Activated naive CD4-positive, alpha-beta T cell treated with Interleukin-2 at 50 U/mL for 16 hours (primary cell): ENCODE measurements at places on chromosomes 11 and 22.

- DNase-seq = no peak
Measured at GRCh38 chr11:116333001-116333535, 439.7 kb downstream of the BUD13 start.

GRCh38 chr22:17513612-17514011, 49.7 kb upstream of the SLC25A18 start:
- no peak for DNase-seq

DNA sequence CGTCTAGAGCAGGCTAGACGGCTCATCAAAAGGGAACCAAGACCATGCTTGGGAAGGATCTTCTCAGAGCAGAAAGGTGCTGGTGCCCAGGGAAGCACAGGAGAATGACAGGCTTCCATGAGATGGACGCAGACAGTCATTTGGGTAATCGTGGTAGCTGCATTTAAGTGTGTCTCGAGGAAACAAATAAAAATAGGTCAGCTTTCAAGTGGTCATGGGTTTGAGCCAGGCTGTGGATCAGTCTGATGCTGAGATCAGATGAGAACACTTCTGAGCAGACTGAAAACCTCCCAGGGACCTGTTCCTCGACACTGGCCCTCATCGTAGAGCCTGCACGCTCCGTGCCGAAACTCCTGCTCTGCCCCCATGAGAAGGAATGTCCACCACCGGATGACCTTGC, 4.7 kb downstream of the CARS1 start:
- DNase-seq = no peak

DNA sequence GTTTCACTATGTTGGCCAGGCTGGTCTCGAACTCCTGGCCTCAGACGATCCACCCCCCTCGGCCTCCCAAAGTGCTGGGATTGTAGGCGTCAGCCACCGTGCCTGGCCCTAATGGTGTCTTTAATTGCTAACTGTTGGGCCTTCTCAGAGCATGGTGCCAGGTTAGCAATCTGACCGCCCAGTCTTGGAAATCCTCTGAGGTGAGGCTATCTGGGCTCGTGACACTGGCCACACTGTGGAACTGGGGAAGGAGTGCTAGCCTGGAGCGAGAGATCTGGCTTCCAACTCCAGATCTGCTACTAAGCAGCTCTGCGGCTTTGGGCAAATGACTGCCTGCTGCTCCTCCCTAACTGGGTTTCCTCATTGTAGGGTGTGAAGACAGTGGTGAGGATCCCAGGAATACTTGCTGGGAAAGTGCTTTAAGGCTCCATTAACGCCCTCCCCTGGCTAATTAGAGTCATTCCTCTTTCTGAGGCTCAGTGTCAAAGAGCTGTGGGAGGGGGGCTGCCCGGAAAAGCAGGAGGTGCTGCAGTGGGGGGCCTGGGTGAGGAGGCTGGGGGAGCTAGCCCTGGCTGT, 35.4 kb downstream of the CHRDL2 start:
- no peak for DNase-seq

DNA sequence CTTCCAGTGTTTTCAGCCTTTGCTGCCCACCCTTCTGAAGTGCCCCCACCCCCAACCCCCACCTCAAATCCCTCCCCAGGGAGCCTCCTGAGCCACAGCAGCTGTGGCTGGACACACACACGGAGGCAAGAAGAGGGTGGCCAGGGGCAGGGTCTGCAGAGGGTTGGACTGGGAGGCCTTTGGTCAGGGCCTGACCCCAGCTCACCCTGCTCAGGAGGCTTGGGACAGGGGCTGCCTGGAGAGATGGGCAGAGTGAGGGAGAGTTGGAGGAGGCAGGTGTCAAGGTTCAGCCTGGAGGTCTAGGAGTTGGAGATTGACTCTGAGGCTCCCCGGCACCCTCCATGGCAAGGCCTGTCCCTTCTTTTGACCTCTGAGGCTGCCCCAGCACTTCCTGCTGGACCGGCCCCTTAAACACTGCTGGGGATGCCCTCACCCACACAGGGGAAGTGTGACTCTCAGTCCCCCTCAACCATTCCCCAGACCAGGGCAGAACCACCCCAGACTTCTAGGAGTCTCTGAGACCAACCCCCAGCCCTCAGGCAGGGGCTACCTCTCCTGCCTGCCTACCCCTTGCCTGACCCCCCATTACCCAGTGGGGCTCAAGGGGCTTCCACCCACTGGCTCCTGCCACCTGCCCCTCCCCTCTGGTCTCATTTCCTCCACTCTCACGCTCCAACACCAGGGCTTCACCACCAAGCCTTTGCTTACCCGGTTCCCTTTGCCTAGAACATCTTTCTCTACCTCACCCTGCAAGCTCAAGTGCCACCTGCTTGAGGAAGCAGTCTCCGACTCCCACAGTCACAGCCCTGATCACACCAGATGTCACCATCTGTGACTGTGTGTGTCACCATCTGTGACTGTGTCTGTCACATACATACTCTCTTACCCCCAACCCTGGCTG, 8.6 kb downstream of the ARAP1 start:
- DNase-seq = no peak

- DNase-seq = no peak
Measured at GRCh38 chr11:62359475-62359874, 22.2 kb downstream of the ASRGL1 start.

- DNase-seq = no peak
Measured at GRCh38 chr11:35947437-35947836, 3.6 kb downstream of the LDLRAD3 start.

- no peak for DNase-seq
Measured at GRCh38 chr11:64619811-64620380, 28.9 kb downstream of the SLC22A12 start.

GRCh38 chr22:21845558-21846453, 21.6 kb downstream of the MAPK1 start:
- DNase-seq = no peak

GRCh38 chr11:65003282-65003681, 6.5 kb upstream of the BATF2 start:
- DNase-seq = no peak

DNA sequence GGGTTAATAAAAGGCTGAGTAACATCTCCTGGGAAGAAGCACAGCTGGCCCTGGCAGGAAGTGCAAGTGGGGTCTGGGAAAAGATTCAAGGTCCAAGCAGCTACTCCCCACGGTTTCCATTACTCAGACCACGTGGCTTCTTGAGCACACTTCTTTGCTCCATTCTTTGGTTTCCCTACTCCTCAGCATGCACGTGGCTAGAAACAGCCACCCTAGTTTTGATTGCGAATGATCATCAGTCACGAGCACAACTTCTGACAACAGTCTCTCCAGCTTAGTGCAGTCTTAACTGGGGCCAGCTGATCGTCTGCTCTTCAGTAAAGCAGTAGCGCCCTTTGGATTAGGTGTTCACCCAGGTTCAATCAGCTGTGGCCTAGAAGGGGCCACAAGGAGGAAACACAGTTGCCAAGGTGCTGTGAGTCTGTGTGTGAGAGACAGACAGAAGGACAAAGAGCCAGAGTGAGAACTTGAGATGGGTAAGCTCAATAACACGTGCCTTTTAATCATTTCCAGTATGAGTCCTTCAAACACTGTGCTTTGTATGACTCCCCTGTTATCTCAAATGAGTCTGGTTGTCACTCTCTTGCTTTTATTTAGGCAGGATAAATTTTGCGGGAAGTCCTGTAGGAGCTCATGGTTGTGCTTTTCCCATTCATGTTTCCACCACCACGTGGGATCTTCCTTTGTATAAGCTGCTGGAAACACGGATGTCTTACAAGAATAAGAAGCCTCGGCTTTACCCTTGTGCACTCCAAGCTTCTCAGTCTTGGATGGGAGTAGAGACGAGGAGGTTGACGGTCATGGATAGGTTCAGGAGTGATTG, 901 bp upstream of the PARVA start:
- no peak for DNase-seq

DNA sequence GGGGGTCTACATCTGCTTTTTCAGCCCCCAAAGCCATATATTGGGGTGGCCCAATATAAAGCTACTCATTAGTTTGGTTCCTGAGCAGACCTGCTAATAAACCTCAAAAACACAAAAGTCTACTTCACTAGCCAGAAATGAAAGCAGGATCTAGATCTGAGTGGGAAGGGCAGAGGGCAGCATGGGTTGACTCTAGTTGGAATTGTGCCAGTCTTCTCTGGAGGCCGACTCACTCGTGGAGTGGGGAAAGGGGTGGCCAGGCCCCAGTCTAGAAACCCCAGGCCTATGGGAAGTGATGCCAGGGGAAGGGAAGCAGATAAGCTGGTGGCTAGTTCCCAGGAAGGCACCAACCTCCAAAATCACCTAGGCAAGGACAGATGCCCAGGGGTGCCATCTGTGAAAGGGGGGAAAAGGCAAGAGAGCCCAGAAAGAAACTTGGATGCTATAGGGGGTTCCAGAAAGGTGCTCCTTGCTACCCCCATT, 5.3 kb downstream of the PATZ1 start:
- no peak for DNase-seq

- no peak for DNase-seq
Measured at GRCh38 chr11:8075119-8075726, 5.8 kb upstream of the TUB start.

DNA sequence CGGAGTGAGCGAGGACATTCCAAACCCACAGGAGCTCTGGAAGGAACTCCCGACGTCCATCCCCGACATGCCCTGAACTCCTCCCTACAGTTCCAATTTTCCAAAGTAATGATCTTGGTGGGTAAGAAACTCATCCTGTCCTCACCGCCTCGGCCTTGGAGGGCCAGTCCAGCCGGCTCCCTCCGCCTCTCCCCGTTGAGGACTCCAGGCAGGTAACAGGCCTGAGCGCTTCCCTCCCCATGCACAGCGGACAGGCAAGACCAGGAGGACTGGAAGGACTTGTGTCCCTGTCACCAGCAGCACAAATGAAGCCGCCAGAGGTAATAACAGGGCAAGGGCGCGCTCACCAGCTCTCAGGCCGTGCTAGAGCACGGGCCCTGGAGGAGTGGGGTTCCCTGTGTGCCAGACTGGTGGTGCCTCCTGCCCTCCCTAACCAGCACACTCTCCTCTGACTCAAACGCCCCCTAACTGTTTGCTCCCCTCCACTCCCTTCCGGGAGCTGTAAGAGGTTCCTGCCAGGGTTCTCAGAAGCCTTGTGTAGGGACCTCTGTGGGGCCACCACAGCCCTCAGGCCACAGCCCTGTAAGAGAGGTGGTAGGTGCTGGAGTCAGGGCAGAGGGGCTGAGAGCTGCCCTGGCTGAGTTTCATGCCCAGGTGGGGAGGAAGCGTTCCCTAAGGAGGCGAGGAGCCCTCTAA, 17.1 kb downstream of the OVOL1 start:
- no peak for DNase-seq

DNA sequence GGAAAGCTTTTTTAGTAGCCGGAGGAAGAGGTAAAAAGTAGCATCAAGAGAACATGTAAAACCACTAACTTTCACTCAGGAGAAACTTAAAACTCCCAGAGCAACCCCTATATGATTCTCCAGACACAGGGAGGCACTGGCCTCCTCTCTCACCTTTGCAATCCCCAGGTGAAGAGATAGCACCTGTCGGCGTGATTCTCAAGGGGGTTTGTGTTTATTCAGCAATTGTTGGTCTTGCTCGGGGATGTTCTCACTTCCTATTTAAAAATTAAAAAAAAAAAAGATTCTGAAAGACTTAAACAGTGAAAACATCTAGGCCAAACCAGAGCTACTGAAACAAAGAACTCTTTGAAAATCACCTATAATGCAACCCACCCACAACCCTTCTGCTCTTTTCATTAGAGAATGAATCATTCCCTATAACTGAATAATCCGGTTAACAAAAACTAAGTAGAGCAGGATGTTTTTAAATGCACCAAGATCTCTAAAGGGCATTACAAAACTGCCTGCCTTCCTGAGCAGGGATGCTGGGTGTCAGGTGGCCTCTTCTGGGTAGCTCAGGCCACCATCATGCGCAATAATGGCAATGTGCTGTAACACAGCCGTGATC, 24.9 kb downstream of the DHCR7 start:
- DNase-seq = no peak

DNA sequence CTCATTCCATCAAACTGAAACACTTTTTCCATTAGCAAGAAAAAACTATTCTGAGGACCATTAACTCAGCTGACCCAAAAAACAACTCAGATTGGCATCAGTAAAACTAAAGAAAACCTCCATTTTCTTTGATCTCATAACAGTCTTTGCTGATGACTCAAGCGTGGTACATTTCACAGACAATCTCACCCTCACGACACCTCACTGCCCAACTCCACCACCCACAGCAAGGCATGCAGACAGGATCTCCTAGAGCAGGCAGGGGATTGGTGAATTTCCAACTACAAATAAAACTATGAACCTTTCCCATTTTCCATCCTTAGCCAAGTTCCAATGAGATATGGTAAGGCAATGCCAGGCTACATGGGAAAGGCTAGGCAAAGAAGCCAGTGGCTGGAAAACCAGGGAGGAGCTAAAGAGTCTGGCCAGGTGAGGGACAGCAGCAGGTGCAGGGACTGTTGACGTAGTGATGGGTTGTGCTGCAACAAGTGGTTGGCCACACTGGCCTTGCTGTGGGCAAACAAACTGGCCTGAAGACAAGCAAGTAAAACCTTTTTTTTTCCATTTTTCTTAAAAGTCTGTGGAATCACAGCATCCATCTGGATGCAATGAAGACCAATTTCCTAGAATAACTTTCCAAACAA, 97.2 kb downstream of the SERGEF start:
- DNase-seq = no peak

- DNase-seq = peak; percentile 100
Measured at GRCh38 chr11:62831520-62832335, at the start of gene STX5. Gene STX5 (minus strand): TSS chr11:62832051. CDS start chr11:62831243, 808 bp downstream.

DNA sequence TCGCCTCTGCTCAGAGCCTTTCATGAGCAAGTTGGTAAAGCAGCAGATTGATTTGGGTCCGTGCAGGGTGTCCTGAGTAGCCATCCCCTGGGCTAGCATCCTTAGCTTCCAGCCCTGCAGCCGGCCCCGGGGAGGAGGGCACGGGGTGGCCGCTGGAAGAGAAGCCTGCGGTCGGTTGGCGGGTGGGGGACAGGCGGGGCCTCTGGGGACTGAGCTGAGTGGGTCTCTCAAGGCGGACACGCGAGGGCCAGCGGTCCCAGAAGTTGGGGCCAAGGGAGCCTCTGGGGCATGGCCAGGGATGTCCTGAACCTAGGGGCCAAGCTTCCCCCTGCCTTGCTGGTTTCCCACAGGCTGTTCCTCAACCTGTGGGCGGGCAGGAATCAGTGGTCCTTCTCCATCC, 143.0 kb downstream of the TBC1D22A start:
- no peak for DNase-seq

DNA sequence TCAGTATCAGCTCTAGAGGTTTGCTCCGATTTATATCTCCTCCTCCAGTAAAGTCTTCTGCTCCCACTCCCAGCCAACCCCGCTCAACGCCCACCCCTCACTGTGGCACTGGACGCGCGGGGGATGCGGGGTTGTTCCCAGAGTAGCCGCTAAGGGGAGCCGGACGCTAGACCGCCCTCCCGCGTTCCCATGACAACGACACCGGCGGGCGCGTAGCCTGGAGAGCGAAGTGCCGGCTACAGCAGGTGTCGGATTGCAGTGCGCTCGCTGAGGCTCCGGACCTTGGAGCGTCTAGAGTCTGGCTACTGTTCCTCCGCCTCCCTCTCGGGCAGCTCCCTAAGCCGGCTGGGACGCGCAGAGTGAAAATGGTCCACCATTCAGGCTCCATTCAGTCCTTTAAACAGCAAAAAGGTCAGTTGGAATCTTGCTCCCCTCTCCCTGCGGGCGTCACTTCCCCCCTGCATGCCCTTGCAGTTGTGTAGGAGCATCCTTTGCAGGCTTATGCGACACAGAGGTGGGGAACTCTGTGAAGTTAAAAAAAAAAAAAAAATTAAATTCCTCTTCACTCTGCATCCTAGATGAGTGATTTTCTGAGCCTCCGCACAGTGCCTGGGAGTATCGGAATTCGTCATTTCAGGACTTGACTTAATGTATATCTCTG, at the start of gene ANO3:
TSS of gene ANO3 (plus strand) at position 220 of the 661 bp plus-strand sequence. CDS start at position 366, 146 bp downstream.
- no peak for DNase-seq

GRCh38 chr22:46007003-46007847, 30.3 kb upstream of the WNT7B start:
- no peak for DNase-seq

- DNase-seq = no peak
Measured at GRCh38 chr22:37427135-37427710, at the start of gene ELFN2. Gene ELFN2 (minus strand): TSS chr22:37427479. CDS start chr22:37375534, 51,945 bp downstream.
